ENCODE measurements at places on chromosomes 4 and X.

DNA sequence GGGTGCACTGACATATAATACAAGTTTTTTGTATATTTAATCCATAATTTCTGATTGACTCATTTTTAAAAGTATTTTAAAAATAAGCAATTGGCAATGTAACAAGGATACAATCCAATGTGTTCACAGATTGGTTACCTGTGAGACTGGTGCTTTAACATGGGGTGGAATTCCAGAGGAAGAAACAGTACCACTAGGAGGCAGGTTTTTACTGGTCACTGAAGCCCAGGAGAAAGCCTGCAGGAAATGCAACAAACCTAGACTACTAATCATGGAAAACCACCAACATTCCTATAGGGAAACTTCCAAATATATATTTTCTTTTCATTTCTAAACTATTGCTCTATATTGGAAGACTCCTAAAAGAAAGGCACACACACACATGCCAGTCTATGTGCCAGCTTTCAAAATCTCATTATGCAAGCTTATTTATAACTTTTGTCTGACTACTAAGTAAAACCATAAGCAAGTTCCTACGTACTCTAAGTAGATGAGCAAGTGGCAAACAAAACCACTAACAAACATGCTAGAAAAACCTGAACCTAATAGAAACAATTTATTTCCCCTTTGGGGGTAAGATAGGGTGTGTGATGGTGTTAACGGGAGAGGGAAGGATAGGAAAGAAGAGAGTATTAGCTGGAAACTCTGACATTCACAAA is 19.2 kb downstream of the G3BP2 start:
- no peaks in the 10 kb centered on the region for H3K27me3 ChIP-seq
- H3K27ac ChIP-seq: no peak overlapping the region
- H3K4me3 ChIP-seq: no peak overlapping the region
- no peaks in the 10 kb centered on the region for H3K36me3 ChIP-seq
- H3K4me1 ChIP-seq: no peaks in the 10 kb centered on the region

DNA sequence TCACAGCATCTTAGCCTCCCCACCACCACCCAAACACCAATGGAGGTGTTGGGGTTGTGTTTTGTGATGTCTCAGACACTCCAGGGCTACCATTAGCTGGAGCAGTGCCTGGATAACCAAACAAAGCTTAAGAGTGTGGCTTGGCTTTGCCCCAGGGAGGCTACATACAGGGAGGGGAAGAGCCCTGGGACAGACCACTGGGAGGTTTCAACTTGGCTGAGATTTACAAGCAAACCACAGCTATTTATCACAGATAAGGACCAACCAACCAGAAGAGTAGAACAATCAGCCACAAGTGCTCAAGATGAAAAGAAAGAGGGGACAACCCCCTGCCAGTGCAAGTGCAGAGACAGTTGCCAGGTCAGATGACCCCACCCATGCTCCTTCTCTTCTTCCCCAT is 24.1 kb downstream of the SOX3 start:
- no peak overlapping the region for H3K4me3 ChIP-seq
- no peaks in the 10 kb centered on the region for H3K4me1 ChIP-seq
- H3K27me3 ChIP-seq: peaks cover 4% of the 10 kb centered on the region
- DNase-seq: no peak

DNA sequence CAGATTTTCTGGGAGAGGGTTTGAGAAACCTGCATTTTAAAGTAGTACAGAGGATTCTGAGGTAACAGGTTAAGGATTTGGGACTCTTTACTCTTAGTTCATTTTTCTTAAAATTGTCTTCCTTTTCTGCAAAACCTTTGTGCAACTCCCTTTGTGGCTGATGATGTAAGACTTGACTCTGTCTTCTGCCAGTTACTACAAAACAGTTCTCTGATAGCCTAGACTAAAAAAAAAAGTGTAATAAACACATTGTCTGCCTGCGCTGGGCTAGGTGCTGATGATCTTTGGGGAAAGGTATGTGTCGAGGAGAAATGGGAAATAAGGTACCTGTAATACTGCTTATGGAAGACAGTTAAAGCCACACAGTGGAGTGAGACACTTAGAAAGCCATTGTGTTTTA is 28.7 kb downstream of the IL13RA1 start:
- H3K27me3 ChIP-seq: no peaks in the 10 kb centered on the region
- DNase-seq: no peak
- no peaks in the 10 kb centered on the region for H3K4me1 ChIP-seq
- no peak overlapping the region for H3K4me3 ChIP-seq
- H3K27ac ChIP-seq: no peak overlapping the region
- no peaks in the 10 kb centered on the region for H3K36me3 ChIP-seq

DNA sequence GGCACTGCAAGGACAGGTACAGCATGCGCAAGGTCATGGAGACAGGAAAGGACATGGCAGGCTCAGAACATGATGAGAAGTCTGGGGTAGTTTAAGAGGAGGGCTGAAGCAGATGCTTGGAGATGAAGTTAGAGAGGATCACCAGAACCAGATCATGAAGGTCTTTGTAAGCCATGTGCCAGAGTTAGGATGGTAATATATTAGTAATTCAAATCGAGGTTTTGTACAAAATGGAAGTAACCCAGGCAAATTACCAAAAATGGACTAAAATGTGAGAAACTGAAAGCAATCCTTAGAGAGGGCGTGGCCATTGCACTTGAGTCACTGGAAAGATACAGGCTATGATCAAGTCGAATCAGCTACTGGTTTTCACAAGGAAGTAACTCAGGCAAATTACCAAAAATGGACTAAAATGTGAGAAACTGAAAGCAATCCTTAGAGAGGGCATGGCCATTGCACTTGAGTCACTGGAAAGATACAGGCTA is 13.5 kb downstream of the RXFP1 start:
- no peak overlapping the region for H3K4me3 ChIP-seq
- H3K4me1 ChIP-seq: no peaks in the 10 kb centered on the region
- peak; percentile 9 for DNase-seq
- H3K27ac ChIP-seq: no peak overlapping the region
- no peaks in the 10 kb centered on the region for H3K27me3 ChIP-seq

DNA sequence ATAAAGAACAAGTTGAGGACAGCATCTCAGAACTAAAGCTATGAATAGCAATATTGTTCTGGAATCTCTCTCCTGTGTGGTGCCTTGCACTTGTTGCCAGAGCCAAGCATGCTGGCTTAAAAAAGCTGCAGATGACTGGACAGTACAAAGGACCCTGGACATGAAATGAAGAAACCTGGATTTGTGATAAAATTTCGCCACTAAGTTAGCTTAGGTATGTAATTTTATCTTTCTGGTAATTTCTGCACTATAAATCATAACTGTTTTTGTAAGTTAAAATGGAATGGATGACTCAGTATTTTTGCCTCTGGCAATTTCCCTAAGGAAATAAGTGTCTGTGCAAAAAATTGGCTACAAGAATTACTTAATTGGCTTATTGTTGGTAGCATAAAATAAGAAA is 317.2 kb downstream of the CAMK2D start:
- H3K4me1 ChIP-seq: peaks cover 41% of the 10 kb centered on the region
- no peaks in the 10 kb centered on the region for H3K36me3 ChIP-seq
- peak overlapping the region; percentile 64 for H3K27ac ChIP-seq
- H3K4me3 ChIP-seq: no peak overlapping the region
- DNase-seq: no peak

GRCh38 chr4:80611678-80611979 is 276.1 kb downstream of the CFAP299 start:
- H3K27me3 ChIP-seq: no peaks in the 10 kb centered on the region
- H3K4me1 ChIP-seq: no peaks in the 10 kb centered on the region
- H3K27ac ChIP-seq: no peak overlapping the region
- H3K4me3 ChIP-seq: no peak overlapping the region

All from adrenal gland (tissue), 19 donors.